ENCODE measurements at places on chromosomes 1 and 21. TPM values are rescaled to one million over a fixed set of nuclear protein-coding genes. Genes with fewer than 3 reads are reported as not detected.

The SORT1 gene
- 53.1 TPM for total RNA-seq

GRCh38 chr1:6459850-6460265 is 6.1 kb downstream of the TNFRSF25 start:
- no peak for DNase-seq

The TNFRSF8 gene
- 0.72 TPM for total RNA-seq

The KRTAP10-11 gene
- not detected for total RNA-seq

GRCh38 chr21:36780861-36781260 is 81.9 kb downstream of the SIM2 start:
- no peak for DNase-seq

The ADGRB2 gene
- total RNA-seq, result 2.2 TPM

- DNase-seq, result no peak
These were observed 155.6 kb downstream of the NUF2 start for GRCh38 chr1:163477276-163477830.

- peak; percentile 15 for DNase-seq
These were observed 13.6 kb downstream of the NUP210L start for GRCh38 chr1:154141240-154141639.

- DNase-seq, result no peak
These were observed 110.4 kb downstream of the PPIAL4G start for GRCh38 chr1:148372731-148373130.

The ST3GAL3 gene
- total RNA-seq, result 10.5 TPM

- no peak for DNase-seq
These were observed 37.0 kb upstream of the CCSAP start for GRCh38 chr1:229379846-229380245.

GRCh38 chr1:78126506-78126905 is 80.7 kb downstream of the GIPC2 start:
- no peak for DNase-seq

The CDK18 gene
- total RNA-seq, result 5.6 TPM

DNA sequence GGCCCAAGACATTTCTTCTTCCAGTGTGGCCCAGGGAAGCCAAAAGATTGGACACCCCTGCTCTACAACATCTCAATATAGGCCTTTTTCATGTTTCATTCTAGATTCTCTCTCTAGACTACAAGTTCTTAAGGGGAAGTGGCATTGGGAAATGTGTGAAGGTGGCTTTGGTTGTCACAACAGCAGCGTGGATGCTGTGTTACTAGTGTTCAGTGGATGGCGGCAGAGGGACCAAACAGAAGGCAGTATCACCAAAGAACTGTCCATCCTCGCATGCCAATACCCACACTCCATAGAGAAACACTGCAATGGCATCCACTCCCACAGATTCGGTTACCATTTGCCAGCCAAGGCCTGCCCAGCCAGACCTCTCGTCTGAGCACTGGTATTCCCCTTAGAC is 24.3 kb upstream of the IFNAR2 start:
- DNase-seq, result no peak

The RUNX1 gene
- total RNA-seq, result 7.3 TPM

The FOXJ3 gene
- 29.8 TPM for total RNA-seq

The RIPPLY3 gene
- not detected for total RNA-seq

The C1orf141 gene
- total RNA-seq, result not detected

The LDLRAD1 gene
- total RNA-seq, result not detected

The TSACC gene
- not detected for total RNA-seq

DNA sequence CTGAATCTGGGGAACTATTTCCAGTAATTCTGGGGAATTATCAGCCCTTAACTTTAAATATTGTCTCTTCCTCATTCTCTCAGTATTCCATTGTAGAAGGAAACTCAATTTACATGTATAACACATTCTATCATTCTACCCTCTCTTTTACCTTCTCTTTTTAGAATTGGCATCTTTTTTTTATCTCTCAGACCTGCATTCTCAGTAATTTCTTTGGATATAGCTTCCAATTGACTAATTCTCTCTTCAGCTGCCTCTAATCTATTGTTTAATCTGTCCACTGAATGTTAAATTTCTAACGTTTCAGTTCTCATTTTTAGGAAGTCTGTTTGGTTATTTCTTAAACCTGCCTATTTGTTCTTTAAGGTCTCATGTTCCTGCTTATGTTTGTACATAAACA is 33.0 kb downstream of the MAB21L3 start:
- DNase-seq, result no peak

GRCh38 chr1:205748403-205749233 is 1.4 kb downstream of the NUCKS1 start:
- no peak for DNase-seq

DNA sequence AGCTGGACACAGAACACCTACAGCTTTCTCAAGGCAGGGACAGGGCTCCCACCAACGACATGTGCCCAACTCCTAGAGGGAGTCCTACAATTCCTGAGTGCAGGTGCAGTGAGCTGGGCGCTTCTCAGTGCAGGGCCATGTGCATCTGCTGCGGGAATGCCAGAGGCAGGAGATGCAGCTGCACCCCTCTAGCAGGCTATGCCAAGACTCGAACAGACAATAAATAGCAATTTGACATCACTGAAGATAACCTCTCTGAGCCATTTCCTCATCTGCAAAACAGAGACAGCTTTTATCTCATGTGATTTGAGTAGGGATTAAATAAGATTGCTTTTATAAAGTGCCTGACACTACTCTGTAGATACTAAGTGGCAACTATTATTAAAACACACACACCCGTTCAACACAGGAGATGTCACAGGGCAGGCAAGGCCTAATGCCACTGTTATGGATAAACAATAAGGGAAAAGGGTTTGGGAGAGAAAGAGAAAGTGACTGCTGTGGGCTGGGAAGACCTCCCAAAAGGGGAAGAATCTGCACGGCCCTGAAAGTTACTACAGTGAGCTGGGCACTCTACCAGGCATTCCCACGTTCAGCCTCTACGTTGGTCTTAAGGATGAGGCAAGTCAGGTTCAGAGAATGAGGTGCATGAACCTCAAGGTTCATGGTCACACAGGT is 5.7 kb downstream of the SLC9A1 start:
- DNase-seq, result no peak

DNA sequence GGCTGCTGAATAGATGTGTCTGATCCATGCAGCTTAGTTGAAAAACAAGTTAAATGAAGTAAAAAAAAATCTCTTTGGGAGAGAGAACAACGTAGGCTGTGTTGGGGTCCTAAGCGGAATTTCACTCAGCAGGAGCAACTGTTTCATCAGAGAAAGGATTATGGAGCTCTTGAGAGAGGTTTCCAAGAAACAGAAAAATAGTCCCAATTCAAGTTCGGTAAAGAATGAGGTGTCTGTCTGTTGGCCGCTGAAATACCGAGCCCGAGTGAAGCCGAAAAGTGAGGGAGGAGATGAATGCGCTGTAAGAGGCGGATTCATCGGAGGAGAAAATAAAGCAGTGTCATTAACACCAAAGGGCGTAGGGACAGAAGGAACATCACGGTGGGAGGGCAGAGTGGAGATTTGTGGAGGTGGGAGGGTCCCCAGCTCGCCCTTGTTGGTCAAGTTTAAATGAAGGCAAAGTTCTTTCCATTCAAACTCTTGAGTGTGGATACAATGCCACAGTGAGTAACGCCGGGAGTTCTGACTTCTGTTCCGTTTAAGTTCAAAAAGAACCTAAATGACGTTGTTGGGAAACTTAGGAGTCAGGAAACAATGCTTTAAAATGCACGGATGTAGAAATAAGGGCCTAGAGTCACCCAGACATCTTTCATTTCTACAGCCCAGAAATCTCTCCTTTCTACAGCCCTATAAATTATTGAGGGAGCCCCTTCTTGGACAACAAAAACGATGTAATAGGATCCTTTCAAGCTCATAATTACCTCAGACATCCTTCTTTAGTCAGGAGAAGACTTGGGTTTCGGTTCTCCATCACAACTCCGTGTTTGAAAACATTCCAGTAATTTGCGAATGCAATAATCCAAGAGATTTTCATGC is 15.6 kb upstream of the SLC45A1 start:
- DNase-seq, result no peak

The S100B gene
- total RNA-seq, result 18.3 TPM

- no peak for DNase-seq
These were observed 42.1 kb upstream of the NEGR1 start for GRCh38 chr1:72324451-72324850.

GRCh38 chr1:55768327-55768952 is 553.3 kb upstream of the USP24 start:
- no peak for DNase-seq

GRCh38 chr1:174022080-174022975 is at the start of gene RC3H1:
Gene RC3H1 (minus strand): TSS chr1:174022357. CDS start chr1:173992985, 29,372 bp downstream.
- peak; percentile 98 for DNase-seq

The CYP4A22 gene
- total RNA-seq, result 0.16 TPM

The DMBX1 gene
- total RNA-seq, result 0.12 TPM

DNA sequence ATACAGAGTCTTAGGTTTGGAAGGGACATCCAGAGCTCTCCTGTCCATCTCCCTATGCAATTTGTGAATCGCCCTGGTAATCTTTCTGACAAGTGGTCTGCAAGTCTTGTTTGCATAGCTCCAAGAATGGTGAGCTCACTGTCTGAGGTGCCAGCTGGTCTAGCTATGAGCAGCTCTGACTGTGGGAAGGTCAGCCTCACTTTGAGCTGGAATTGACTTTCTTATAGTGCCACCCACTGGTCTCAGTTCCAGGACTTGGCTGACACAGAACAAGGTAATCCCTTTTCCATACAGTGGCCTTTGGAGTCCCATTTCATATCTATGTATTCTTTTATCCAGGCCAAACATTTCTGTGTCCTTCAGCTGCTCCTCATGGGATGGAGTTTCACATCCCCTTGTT is 95.6 kb upstream of the C8B start:
- no peak for DNase-seq

DNA sequence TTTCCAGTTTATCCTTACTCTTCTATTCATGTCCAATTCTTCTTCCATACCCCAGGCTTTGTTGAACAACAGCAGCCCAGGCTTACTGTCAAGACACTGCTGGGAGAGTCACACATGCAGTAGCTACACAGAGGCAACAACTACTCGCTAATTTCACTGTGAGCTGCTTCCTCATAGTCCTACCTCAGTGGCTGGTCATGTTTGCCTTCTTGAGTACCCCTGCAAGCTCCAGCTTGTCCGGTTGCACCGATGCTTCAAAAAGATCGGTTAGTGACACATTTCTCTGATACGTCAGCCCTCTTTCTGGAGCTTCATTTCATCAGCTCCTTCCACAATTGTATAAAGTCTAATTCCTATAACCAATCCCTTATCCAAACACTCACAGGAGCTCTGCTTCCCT is 246.7 kb upstream of the NFIA start:
- no peak for DNase-seq

DNA sequence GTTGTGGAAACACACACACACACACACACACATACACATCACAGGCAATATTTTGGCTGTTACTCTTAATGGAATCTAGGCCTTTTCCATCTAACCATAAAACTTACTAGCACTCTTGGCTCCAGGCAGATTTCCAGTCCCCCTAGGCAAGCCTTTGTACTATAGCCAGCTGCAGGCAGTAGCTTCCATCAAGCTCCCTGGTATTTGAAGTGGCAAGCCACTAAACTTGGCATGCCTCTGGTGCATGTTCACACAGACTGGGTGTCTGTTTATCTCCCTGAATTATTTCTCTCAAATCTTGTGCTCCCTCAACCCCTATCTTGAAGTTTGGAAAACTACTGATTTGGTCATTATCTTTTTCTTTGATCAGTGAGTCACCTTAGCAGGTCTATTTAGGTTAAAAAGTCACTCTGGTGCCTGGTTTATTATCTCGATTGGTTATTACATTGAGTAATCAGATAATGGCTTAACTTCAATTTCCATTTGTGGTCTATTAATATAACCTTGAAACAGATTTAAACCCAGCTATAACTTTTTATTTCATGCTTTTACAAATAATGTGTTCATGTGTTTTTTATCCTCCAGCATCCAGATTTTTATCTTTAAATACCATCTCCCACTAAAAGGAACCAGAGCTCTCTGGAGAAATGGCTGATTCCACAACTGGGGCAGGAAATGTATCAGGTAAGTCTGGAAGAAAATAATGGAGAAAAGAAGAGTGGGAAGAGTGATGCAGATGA is 2.7 kb upstream of the RBM15 start:
- no peak for DNase-seq

The MROH9 gene
- total RNA-seq, result not detected

DNA sequence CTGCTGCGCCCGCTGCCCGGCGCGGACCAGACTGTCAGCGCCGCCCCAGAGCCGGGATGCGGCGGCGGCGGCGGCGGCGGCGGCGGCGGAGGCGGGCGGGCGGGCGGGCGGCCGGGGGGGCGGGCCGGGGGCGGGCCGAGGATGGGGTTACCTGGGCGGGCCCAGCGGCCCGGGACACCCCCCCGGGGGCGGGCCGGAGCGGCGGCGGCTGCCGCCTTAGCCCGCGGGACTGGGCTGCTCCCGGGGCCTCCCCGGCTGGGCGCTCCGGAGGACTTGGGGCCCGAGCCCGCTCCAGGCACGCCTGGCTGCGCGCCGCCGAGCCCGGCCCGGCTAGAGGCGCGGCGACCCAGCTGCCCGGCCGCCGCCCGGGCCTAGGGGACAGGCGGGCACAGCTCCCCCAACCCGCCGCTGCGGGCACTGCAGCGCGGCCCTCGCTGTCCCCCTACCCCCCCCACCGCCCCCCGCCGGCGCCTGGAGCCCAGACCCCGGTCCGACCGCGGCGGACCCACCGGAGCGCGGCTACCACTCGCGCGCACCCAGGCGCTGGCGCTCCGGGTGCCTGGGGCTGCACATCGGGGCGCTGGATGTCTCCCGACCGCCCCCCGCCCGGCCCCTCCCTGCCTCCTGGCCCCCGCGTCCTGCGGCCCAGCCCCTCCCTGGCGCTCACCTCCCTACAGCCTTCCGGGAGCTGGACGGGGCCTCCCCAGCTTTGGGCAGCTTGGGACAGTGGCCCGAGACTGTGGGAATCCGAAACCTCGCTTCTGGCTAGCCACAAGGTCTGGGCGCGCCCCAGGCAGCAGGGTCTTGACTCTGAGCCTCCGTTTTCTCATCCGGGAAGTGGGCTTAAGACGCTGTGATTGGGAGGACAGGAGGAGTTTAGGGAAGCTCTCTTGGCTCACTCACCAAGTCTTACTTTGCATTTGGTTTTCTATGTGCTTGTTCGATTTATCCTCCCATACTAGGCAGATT is at the start of gene WNT4:
WNT4 (minus strand) TSS at position 33 of the 969 bp plus-strand sequence. CDS start 175 bp downstream, outside the sequence.
- DNase-seq, result no peak

GRCh38 chr1:231093156-231093922 is 53.3 kb upstream of the FAM89A start:
- no peak for DNase-seq

DNA sequence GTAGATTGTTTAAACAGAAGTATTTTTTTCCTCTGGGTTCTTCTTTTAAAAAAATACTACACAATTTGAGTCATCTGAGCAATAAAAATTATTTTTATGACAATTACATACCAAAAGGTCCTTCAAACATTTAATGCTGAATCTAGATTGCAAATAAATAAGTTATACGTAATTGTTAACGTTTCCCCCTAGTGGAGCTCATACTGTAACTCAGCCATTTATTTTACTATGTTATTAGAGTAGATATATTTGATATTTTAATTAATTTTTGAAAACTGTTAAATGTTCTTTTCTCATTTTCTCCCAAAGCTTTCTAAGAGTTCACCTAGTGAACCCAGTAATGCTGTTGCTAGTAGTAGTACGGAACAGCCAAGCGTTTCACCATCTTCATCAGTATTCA is 33.5 kb downstream of the ZMYM1 start:
- no peak for DNase-seq
